Stimulated activated CD8-positive, alpha-beta memory T cell treated with anti-CD3 and anti-CD28 coated beads, Interleukin-2, amount 100 ng/mL, for 1 hour (primary cell): ENCODE measurements at places on chromosomes 6 and 20.

GRCh38 chr6:21151119-21151518, 442.4 kb upstream of the SOX4 start:
- no peak for DNase-seq

DNA sequence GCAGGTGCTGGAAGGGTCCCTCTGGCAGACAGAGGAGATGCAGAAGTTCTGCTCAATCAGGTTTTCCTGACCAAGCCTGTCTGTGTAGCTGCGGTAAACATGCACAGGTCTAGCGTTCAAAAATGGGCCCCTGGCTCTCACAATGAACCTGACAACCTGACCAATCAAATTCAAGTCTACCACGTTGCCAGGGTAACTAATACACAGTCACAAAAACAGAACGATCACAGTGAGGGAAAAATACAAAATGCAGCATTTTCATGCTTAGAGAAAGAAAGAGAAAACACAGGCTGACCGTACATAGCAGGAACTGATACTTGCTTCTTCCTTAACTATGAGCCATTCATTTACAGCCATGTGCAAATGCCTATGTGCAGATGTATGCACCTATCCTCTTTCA, 353.1 kb upstream of the TSHZ2 start:
- DNase-seq, result no peak

DNA sequence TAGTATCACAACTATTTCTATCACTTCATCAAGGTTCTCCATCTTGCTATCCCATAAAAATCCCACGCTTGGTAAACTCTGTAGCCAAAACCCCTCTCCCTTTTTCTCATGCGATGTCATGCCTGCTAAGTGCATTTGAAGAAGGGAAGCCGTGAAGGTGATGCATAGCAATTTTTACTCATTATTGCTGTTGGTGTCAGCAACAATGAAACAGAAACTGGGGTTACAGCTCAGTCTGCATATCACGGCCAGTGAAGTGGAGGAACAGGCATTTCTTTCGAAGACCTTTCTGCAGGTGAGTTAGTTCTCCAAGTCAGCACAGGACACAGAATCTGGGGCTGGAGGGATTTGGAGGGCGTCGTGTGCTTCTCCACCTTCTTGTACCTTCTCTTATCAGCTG, 5.8 kb downstream of the UNC93A start:
- no peak for DNase-seq

DNA sequence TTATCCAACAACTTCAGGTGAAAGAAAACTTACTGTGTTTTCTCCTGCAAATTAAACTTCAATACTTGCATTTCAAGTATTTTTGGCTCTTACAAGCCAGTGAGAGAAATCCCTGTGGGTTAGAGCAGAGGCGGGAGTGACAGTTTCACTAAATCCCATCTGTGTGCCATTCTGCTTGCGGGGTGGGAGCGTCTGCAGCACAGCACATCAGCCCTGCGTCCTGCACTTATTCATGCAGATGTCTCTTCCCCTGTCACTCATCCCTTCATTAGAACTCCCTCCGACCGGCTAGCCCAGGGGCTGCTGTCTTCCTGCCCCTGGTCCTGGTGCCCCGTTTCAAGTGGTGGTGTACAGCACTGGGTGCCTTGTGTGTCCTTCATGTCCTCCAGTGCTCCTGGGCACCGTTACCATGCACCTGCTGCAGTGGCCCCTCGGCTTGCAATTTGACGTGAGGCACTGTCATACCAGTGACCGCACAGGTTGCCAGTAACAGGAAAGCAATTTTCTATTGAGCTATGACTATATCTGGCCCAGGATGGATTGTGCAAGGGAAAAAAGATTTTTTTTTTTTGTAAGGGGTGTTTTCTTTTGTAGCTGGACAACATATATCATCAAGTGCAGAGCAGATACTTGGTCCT, 59.4 kb downstream of the INSM1 start:
- no peak for DNase-seq

GRCh38 chr6:90107771-90108282, 188.8 kb downstream of the BACH2 start:
- DNase-seq, result no peak

- DNase-seq, result no peak
Observed at GRCh38 chr6:31918069-31918720, 9.3 kb upstream of the C2 start.

DNA sequence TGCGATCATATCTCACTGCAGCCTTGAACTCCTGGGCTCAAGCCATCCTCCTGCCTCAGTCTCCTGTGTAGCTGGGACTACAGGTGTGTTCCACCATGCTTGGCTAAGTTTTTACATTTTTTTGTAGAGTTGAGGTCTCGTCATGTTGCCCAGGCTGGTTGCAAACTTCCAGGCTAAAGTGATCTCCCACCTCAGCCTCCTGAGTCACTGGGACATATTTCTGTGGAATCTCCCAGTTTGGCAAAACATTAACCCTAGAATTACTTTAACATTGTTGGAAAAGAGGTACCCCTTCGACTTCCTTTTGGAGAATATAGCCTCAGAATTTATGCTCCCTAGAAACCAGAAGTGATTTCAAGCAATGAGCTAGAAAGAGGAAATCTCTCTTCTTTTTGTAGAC, 57.2 kb downstream of the SHLD1 start:
- DNase-seq, result no peak

- no peak for DNase-seq
Observed at GRCh38 chr6:25578538-25578937, 73.5 kb upstream of the SCGN start.

- DNase-seq, result no peak
Observed at GRCh38 chr20:31430568-31431115, 9.8 kb upstream of the DEFB123 start.

- no peak for DNase-seq
Observed at GRCh38 chr20:60648556-60648955, 603.5 kb upstream of the CDH4 start.

- DNase-seq, result no peak
Observed at GRCh38 chr6:49787176-49787575, at the start of gene PGK2. Gene PGK2, minus strand, starts transcription at chr6:49787285. Its CDS starts 98 bp downstream, at chr6:49787187.

DNA sequence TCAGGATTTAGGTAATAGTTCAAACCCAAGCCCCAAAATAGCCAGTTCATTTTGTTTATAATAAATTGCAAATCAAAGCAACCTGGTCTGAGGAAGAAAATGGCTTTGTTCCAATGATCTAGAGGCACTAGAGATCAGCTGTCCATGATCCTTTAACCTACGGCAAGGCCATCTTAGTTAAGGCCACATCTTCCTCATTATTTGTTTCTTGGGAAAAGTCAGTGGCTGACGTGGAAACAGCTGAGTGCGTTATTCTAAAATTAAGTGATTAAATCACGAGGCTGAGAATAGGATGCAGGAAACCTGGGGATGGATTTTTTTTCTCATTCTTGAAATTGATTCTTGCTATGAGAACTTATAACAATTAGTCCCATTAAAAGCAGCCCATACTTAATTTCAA, 10.1 kb upstream of the TENT5A start:
- no peak for DNase-seq

DNA sequence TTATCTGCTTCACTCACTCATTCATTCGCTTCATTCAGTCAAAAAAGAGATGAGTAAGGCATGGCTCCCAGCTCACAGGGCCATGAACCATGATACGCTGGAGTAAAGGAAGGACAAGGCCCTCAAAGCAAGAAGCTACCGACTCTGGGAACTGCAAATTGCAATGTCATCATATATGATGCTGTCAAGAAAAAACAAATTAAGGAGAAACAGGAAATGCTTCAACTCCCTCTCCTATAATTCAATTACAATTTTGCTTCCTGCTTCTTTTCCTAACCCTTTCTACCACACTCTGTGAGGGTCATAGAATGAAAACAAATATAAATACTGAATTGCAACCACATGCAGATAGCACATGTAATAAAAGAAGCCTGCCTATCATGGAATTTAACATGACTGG, 725.7 kb upstream of the FLRT3 start:
- DNase-seq, result no peak

- DNase-seq, result no peak
Observed at GRCh38 chr6:143490775-143491174, 20.7 kb downstream of the FUCA2 start.

- no peak for DNase-seq
Observed at GRCh38 chr20:24764794-24765202, 184.3 kb upstream of the CST7 start.

GRCh38 chr6:82025271-82025670, 222.3 kb downstream of the IBTK start:
- no peak for DNase-seq

- DNase-seq, result no peak
Observed at GRCh38 chr20:9300534-9300933, 213.9 kb upstream of the LAMP5 start.

- no peak for DNase-seq
Observed at GRCh38 chr6:43940393-43941087, 170.5 kb downstream of the VEGFA start.

GRCh38 chr6:121881974-121882667, 446.7 kb downstream of the GJA1 start:
- DNase-seq, result no peak

- no peak for DNase-seq
Observed at GRCh38 chr6:101231606-101232235, 161.8 kb upstream of the GRIK2 start.

- DNase-seq, result no peak
Observed at GRCh38 chr6:6003621-6004366, 2.9 kb downstream of the NRN1 start.

DNA sequence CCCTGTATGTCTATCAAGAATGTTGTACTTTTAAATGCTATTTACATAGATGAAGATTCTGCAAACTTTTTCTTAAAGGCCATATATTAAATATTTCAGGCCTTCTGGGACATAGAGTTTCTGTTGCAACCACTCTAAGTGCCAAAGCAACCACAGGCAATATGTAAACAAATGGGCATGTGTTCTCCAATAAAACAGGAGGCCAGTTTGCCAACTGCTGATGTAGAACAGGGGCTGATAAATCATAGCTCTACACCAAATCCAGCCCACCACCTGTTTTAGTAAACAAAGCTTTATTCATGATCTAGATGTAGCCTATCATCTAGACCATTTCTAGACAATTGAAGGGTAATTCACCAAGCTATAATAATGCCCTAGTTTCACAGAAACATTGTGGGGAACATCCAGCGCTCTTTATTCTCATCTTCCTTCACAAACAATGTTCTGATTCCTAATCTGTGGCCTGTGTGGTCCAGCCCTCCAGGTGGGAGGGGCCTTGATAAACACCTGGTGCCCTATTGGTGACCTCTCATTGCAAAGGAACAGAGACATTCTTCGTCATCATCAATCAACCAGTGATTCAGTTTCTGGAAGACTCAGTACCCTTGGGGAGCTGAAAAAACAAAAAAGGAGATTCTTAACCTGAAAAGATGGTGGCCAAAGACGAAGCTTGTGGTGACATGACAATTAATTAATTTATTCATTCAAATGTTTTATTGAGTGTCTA, 80.2 kb downstream of the PREP start:
- DNase-seq, result no peak

DNA sequence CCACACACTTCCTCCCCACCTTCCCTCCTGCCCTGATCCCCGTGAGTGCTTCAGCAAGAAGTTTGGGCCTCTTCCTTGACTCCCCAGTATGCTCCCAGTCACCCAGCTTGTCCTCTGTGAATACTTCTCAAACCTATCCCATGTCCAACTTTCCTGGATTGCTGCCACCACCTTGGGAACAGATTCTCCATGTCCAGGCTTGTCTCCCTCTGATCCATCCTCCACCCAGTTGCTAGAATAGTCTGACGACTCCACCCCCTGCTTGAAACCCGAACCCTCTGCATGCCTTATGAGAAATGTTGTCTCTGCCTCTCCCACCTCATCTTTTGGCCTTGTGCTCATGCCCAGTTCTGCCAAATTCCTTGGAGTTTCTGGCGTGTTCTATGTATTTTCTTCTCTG, 108.0 kb downstream of the PPP1R14C start:
- no peak for DNase-seq

- no peak for DNase-seq
Observed at GRCh38 chr6:103105686-103106085, 1712.2 kb downstream of the GRIK2 start.

GRCh38 chr6:30782425-30783014, 38.2 kb upstream of the IER3 start:
- no peak for DNase-seq

GRCh38 chr6:111573131-111573883, 32.4 kb downstream of the TRAF3IP2 start:
- DNase-seq, result no peak

- DNase-seq, result no peak
Observed at GRCh38 chr20:15475483-15475882, 1097.8 kb downstream of the KIF16B start.

GRCh38 chr6:38942442-38942841, 106.1 kb upstream of the GLP1R start:
- no peak for DNase-seq

- no peak for DNase-seq
Observed at GRCh38 chr6:103284835-103285234, 1574.9 kb downstream of the HACE1 start.

DNA sequence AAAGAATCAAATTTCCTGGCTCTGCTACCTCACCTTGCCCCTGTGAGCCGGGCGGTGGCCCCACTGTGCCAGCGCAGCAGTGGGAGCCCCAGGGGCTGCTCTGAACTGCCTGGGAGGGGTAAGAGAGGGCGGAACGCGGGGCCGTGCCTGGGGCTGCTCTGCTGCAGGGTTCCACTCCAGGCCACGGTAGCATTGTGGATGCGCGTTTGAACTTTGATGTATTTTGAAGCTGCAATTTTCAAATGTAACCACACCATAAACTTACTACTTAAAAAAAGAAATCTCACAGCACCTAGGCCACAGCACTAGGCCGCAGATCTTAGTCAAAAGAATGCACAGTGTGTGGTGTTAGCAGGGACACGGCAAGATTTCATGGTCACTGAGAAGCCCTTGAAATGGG, 57.5 kb downstream of the PRDM1 start:
- DNase-seq, result no peak

DNA sequence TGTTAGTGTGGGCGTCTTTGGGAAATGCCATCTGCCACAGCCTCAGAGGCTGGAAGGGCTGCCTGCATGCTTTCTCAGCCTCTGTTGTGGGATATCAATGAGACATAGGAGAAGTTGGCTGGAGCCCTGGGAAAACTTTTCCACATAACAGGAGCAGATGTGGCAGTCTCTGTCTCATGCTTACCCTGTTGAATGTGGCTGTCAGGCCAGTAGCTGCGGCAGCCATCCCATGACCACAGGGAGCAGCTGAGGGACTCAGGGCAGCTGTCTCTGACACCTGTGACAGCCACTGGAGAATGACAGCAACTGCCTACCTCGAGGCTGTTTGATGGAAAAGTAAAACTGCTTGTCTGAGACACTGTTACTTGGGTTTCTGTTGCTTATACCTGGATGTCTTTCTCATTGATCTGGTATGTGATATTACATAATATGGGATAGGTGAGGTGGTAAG, 64.4 kb downstream of the TULP4 start:
- no peak for DNase-seq

- DNase-seq, result no peak
Observed at GRCh38 chr6:3921663-3922062, 72.5 kb downstream of the FAM50B start.
